ENCODE measurements at places on chromosomes 3 and 15. TPM values are rescaled to one million over a fixed set of nuclear protein-coding genes. Genes with fewer than 3 reads are reported as not detected.

The BFSP2 gene
- total RNA-seq, result not detected

The SCN5A gene
- 1.2 TPM for total RNA-seq

The SCG5 gene
- total RNA-seq, result 25.1 TPM

The C3orf22 gene
- not detected for total RNA-seq

The TYRO3 gene
- 74.7 TPM for total RNA-seq

The ARHGEF26 gene
- 19.3 TPM for total RNA-seq

The GABRG3 gene
- total RNA-seq, result 5.2 TPM

DNA sequence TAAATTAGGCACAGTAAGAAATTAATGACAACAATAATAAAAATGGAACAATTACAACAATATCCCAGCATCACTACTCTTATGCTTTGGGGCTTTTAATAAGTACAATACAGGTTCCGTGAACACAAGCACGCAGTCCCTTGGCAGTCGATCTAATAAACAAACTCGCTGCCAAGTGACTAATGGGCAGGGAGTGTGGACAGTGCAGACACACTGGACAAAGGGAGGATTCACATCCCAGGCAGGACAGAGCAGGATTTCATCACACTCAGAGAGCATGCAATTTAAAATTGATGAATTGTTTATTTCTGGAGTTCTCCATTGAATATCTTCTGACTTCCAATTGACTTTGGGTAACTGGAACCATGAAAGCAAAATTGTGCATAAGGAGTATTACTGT, 524.1 kb upstream of the CFAP20DC start:
- DNase-seq, result no peak

GRCh38 chr3:40247714-40248454, 61.6 kb upstream of the EIF1B start:
- no peak for DNase-seq

GRCh38 chr3:42773409-42773751, 327 bp upstream of the CCDC13 start:
- no peak for DNase-seq

DNA sequence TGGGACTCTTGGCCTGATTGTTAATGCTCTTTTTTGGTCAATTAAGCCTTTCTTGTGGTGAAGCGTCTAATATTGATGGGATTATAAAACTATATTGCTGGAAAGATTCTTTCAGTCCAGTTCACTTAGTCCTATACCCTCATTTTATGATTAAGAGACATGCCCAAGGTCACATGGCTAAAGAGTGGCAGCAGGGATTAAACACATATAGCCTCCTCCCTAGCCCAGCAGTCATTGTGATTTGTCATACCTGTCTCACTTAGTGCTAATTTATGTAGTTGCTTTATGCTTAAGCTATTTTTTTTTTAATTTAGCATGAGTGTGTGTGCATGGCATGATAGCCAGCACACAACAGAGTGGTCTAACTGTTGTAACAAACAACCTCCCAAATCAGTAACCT, 9.5 kb downstream of the PARP14 start:
- DNase-seq, result no peak

GRCh38 chr3:101131767-101132166, 138.5 kb upstream of the ABI3BP start:
- no peak for DNase-seq

DNA sequence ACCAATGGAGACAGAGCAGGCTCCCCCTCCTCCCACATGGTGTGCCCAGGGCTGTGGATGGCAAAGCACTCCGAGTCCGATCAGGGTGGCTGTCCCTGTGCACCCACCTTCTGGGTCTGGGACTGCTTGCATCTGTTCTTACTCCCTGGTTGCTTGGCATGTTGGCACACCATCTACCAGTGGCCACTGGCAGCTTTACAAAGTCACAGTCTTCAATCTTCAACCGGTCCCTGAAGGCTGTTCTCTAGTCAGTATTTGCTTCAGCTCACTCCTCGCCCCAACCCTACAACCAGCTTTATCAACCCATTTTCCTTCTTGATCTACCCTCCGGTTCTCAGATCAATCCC, 14.8 kb downstream of the HOMER2 start:
- DNase-seq, result no peak

- no peak for DNase-seq
These were observed 418.8 kb downstream of the MAGI1 start for GRCh38 chr3:65619888-65620287.

- no peak for DNase-seq
These were observed 267.5 kb upstream of the NR2E3 start for GRCh38 chr15:71542836-71543235.

GRCh38 chr3:8841472-8841871, 72.1 kb upstream of the OXTR start:
- DNase-seq, result no peak

GRCh38 chr15:42911058-42911592, 9.5 kb downstream of the TTBK2 start:
- DNase-seq, result no peak

- no peak for DNase-seq
These were observed 469.4 kb upstream of the ATP11B start for GRCh38 chr3:182323898-182324297.

- no peak for DNase-seq
These were observed 444.7 kb upstream of the TPRG1 start for GRCh38 chr3:188727052-188727451.

All from neural crest cell (in vitro differentiated cells).